ENCODE measurements at places on chromosomes 16 and 17. TPM values are rescaled to one million over a fixed set of nuclear protein-coding genes. Genes with fewer than 3 reads are reported as not detected.

Gene CACNG3
- total RNA-seq = not detected

Gene CCDC200
- not detected for total RNA-seq

Gene TBC1D3E
- not detected for total RNA-seq

Gene SMG1
- total RNA-seq = 72.2 TPM

DNA sequence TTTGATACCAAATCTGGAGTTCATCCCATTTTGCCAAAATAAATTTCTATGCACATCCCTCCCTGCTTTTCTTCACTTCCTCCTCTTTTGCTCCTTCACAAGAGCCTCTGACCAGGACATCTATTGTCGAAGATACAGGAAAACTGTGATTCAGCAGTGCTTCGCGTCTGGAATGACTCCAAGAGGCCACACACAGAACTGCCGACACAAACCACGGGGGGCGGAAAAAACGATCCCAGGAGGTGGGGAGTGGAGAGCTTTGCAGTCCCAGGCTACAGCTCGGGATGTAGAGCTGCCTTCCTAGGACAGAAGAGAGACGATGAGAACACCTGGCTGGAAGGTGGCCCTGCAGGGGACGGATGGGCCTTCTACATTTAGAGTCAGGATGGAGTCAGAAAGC is 102.8 kb downstream of the XYLT1 start:
- no peak overlapping the region for H3K4me3 ChIP-seq
- peaks cover 79% of the 10 kb centered on the region for H3K4me1 ChIP-seq
- no peaks in the 10 kb centered on the region for H3K36me3 ChIP-seq
- H3K27ac ChIP-seq = peak overlapping the region; percentile 91
- no peaks in the 10 kb centered on the region for H3K27me3 ChIP-seq

DNA sequence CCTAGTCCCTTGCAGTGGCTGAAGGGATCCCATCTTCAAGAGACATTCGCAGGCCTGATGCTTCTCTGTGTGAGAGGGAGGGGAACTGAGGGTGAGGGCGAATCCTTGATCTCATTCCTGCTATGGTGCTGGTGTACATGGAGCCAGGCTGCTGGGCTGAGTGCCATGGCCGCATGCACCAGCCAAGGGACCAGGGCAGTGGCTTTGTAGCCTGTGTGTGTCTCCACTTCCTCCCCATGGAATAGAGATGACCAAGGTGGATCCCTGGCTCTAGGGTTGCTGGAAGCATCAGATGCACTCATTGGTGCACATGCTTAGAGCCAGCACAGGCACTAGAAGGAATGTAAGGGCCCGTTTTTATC is 195.0 kb downstream of the FOXL1 start:
- H3K4me3 ChIP-seq = no peak overlapping the region
- no peak overlapping the region for H3K27ac ChIP-seq
- H3K36me3 ChIP-seq = no peaks in the 10 kb centered on the region
- H3K4me1 ChIP-seq = peaks cover 9% of the 10 kb centered on the region

DNA sequence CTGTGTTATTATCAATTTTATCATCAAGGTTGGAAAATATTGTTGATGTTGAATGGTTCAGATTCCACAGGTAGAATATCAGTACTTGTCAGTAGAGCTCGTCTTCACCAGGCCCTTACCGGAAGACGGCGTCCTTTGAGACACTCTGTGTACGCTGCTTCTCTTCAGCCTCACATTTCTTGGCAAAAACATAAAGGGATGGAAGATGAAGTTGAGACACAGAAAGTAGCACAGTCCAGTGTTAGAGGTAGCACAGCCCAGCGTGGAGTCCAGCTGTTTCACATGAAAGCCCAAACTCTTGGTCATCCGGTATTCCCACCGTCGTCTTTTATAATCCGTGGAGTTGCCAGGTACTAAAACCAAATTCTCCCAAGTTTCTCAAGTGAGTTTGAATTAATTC is 30.4 kb downstream of the ATP2C2 start:
- no peak overlapping the region for H3K4me3 ChIP-seq
- no peak overlapping the region for H3K27ac ChIP-seq
- H3K36me3 ChIP-seq = no peaks in the 10 kb centered on the region
- no peak for DNase-seq

- no peak overlapping the region for H3K27ac ChIP-seq
Measured at GRCh38 chr16:16112450-16113053, 110.7 kb downstream of the ABCC6 start.

DNA sequence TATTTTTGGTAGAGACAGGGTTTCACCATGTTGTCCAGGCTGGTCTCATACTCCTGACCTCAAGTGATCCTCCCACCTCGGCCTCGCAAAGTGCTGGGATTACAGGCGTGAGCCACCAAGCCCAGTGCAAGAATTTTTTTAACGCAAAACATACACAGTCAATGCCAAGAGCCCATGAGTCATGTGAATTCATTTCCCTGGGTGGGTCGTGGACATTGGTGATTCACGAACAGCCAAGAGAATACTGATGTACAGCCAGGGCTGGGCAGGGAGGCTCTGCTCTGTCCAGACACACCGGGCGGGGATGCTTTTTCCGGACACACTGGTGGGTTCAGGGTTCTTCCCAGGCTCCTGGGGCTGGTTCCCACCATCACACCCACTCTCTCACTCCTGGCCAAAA is 17.7 kb downstream of the SLC38A8 start:
- H3K27ac ChIP-seq = no peak overlapping the region
- peaks cover 14% of the 10 kb centered on the region for H3K36me3 ChIP-seq
- DNase-seq = no peak
- H3K4me3 ChIP-seq = no peak overlapping the region
- peaks cover 9% of the 10 kb centered on the region for H3K27me3 ChIP-seq
